ENCODE measurements at places on chromosomes 6 and 20. TPM values are rescaled to one million over a fixed set of nuclear protein-coding genes. Genes with fewer than 3 reads are reported as not detected.

SLC22A2 gene
- total RNA-seq, result not detected

TMEM170B gene
- total RNA-seq, result 1.7 TPM

FERMT1 gene
- total RNA-seq, result 0.16 TPM

PPP1R14C gene
- total RNA-seq, result not detected

SSTR4 gene
- not detected for total RNA-seq

DNAH8 gene
- total RNA-seq, result 0.05 TPM

PLA2G7 gene
- 0.20 TPM for total RNA-seq

GRCh38 chr6:156848533-156848932 lies 71.4 kb downstream of the ARID1B start:
- no peak for DNase-seq
- no peaks in the 10 kb centered on the region for H3K27me3 ChIP-seq
- H3K4me3 ChIP-seq, result no peak overlapping the region
- H3K27ac ChIP-seq, result no peak overlapping the region
- peaks cover 62% of the 10 kb centered on the region for H3K4me1 ChIP-seq

DNA sequence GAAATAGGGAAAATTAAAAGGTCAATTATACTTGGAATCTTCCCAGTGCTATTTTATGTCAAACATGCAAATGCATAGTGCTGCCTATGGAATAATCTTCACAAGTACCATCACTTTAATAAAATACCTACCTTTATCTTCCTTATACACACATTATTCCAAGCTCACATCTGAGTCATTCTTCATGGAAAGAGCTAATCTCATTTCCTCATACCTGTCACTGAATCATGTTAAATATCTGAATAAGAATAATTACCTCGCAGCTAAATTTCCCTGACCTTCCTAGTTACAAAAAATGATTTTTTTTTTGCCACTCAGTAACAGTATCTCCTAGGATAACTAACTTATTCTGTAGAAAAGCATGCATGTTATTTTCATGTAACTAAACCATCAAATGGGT lies 661.4 kb upstream of the HS3ST5 start:
- no peaks in the 10 kb centered on the region for H3K4me1 ChIP-seq
- no peaks in the 10 kb centered on the region for H3K36me3 ChIP-seq
- H3K27ac ChIP-seq, result no peak overlapping the region

DNA sequence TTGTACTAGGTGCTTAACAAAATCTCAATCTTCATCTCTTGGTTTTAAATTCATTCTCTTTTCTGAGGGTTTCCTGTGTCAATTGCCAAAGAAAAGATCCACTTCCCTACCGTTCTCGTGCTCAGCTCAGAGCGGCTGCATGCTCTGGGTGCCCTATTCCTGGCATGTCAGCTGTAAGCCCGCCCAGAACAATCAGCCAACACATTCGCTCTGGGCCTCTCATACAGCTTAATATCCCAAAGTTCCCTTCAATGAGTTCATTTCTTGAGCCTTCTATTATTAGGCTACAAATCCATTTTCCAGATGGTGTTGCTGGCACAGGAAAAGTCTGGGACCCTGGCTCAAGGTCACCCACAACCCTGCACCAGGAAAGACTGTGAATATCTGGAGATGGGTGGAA lies 24.3 kb upstream of the LRFN2 start:
- no peak overlapping the region for H3K27ac ChIP-seq
- H3K4me3 ChIP-seq, result no peak overlapping the region
- peaks cover 50% of the 10 kb centered on the region for H3K27me3 ChIP-seq
- H3K36me3 ChIP-seq, result no peaks in the 10 kb centered on the region

GRCh38 chr20:24875078-24875477 lies 74.0 kb upstream of the CST7 start:
- H3K27ac ChIP-seq, result no peak overlapping the region
- peaks cover 48% of the 10 kb centered on the region for H3K27me3 ChIP-seq
- peaks cover 2% of the 10 kb centered on the region for H3K4me1 ChIP-seq
- H3K36me3 ChIP-seq, result peaks cover 2% of the 10 kb centered on the region
- H3K4me3 ChIP-seq, result no peak overlapping the region
- DNase-seq, result no peak

DNA sequence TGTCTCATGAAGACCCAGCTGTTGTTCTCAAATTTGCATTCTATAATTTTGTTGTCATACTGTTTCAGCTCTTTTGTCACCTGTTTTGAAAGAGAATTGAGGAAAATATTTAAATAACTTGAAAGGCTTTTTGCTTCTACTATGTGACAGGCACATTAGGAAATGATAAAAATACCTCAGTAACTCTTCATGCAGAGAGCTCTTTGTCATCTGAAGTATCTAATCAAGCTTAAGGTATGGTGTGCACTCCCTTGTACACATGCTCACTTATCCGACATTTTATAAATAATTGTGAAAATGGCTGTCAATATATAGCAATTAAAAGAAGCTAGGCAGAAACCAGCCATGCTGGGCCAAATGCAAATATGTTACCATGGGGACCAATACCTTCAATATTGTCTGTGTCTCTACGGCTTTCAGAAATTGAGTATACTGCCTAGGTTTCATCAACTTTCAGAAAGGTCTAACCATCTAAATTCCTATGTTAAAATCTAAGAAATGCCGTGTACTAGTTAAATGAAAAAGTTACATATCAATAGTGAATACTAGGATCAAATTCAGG lies 349.0 kb downstream of the RNGTT start:
- H3K4me1 ChIP-seq, result no peaks in the 10 kb centered on the region
- no peaks in the 10 kb centered on the region for H3K27me3 ChIP-seq
- no peak overlapping the region for H3K27ac ChIP-seq
- no peak overlapping the region for H3K4me3 ChIP-seq

DNA sequence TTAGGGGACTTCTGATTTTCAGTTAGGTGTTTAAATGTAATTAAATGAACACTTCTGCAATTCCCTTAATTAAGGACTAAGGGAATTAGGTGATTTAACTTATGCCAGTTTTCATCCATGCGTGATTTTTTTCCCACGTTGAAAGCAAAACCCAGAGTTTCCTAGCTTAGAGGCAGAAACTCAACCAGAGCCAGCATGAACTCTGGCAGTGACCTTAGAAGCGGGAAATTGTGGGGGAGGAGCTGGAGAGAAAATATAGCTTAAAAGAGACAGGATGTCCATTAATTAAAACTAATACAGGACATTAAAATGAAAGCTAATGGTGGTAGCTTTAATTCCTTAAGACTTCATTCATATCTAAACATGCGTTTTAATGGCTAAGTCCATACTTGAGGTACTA lies 41.6 kb downstream of the IYD start:
- no peaks in the 10 kb centered on the region for H3K4me1 ChIP-seq
- H3K4me3 ChIP-seq, result no peak overlapping the region
- no peaks in the 10 kb centered on the region for H3K36me3 ChIP-seq
- no peak for DNase-seq
- H3K27ac ChIP-seq, result no peak overlapping the region

DNA sequence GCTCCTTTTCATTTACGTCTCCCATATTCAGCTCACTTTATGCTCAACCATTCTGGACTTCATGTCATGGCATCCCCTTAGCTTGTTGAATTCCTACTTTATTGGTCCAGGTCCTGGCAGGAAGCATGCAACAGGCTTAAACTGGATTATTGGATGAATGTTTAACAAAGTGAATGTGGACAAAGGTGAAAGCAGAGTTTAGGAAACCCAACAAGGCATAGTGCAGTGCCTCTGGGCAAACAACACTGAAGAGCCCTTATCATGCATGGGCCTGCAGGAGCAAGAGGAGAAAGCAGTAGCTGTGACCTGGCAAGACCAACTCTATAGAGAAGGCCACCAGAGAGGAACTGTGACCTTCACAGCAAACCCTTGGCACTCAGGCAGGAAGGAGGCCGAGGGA lies 5.3 kb upstream of the ANKRD66 start:
- no peak overlapping the region for H3K27ac ChIP-seq
- no peaks in the 10 kb centered on the region for H3K4me1 ChIP-seq
- peaks cover 34% of the 10 kb centered on the region for H3K27me3 ChIP-seq
- H3K36me3 ChIP-seq, result no peaks in the 10 kb centered on the region
- H3K4me3 ChIP-seq, result no peak overlapping the region

- H3K27me3 ChIP-seq, result no peaks in the 10 kb centered on the region
- no peak overlapping the region for H3K27ac ChIP-seq
- H3K36me3 ChIP-seq, result peaks cover 3% of the 10 kb centered on the region
- no peak overlapping the region for H3K4me3 ChIP-seq
Measured at GRCh38 chr6:15622045-15622740, 40.6 kb downstream of the DTNBP1 start.

DNA sequence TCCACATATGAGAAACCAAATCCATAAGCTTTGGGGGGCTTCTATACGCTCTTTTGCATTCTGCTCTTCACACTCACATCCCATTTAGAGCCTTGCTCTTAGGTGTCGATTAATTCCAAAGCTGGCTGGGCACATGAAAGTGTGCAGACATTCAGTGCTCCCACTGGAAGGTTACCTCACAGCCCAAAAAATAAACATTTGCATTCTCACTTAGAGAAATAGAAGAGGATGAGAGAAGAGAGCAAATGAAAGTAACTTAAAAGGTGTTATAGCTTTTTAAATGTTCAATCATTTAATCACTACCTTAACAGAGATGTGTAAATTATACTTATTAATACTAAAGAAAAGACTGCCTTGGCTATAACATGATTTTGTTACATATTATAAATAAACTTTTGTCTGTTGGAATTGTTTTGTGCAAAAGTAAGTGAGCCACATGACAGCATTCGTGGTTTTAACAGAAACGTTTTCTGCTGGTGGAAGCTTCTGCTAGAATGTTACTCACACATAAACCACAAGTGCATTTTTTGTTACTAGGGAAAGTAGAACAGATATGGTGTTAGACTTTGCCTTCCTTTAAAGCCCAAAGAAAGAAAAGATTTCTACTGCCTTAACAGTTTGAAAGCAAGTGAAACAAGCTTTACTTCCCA lies 116.7 kb downstream of the SIM1 start:
- H3K27me3 ChIP-seq, result no peaks in the 10 kb centered on the region
- H3K4me1 ChIP-seq, result no peaks in the 10 kb centered on the region
- no peak overlapping the region for H3K27ac ChIP-seq
- no peaks in the 10 kb centered on the region for H3K36me3 ChIP-seq
- peak overlapping the region; percentile 19 for H3K4me3 ChIP-seq

- H3K4me1 ChIP-seq, result peaks cover 41% of the 10 kb centered on the region
- DNase-seq, result no peak
- peak overlapping the region; percentile 86 for H3K27ac ChIP-seq
- peak overlapping the region; percentile 65 for H3K4me3 ChIP-seq
- no peaks in the 10 kb centered on the region for H3K36me3 ChIP-seq
Measured at GRCh38 chr6:42278131-42278853, 60.6 kb upstream of the MRPS10 start.

- no peak overlapping the region for H3K27ac ChIP-seq
- no peak overlapping the region for H3K4me3 ChIP-seq
- peaks cover 3% of the 10 kb centered on the region for H3K36me3 ChIP-seq
- DNase-seq, result no peak
- H3K4me1 ChIP-seq, result no peaks in the 10 kb centered on the region
Measured at GRCh38 chr6:11527274-11527870, 10.2 kb upstream of the TMEM170B start.

- no peak overlapping the region for H3K27ac ChIP-seq
- H3K27me3 ChIP-seq, result no peaks in the 10 kb centered on the region
- no peak overlapping the region for H3K4me3 ChIP-seq
- no peaks in the 10 kb centered on the region for H3K36me3 ChIP-seq
Measured at GRCh38 chr6:139932671-139933070, 558.2 kb upstream of the CITED2 start.

- H3K27me3 ChIP-seq, result no peaks in the 10 kb centered on the region
- no peak for DNase-seq
- H3K36me3 ChIP-seq, result no peaks in the 10 kb centered on the region
Measured at GRCh38 chr20:22411627-22412450, 172.5 kb downstream of the FOXA2 start.

DNA sequence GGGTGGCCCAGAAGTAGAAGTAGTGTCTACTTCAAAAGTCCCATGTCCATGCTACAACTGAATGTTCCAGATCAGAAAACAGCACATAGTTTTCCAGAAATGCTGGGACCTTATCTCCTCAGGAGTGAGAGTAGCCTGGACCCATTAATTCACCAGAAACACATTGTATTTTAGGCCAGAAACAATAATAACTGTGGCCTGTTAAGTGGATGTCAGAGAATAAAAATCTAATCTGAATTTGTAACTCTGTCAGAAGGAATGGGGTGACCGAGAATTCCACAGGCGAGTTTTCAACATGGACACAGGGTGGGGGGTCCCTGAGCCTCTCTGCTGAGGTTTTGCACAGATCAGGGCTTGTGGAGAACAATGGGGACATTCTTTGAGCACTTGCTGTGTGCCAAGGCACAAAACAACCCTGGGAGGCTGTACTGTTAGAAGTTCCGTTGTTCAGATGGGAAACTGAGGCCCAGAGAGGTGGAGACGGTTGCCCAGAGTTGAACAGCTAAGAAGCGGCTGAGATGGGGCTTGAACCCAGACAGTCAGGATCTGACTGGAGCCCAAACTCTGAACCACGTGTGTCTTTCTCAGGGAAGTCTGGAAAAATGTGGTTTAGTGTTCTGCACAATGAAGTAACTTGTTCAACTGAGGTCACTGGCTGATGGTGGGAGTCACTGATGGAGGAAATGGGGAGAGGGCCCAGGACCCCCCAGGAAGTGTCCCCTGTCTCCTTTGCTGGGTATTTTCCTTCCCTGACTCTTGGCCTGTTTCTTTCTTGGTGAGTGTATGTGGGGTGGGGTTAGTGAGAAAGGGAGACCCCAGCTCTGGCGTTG lies 44.2 kb downstream of the SNAI1 start:
- H3K27me3 ChIP-seq, result peaks cover 40% of the 10 kb centered on the region
- peaks cover 2% of the 10 kb centered on the region for H3K4me1 ChIP-seq
- DNase-seq, result no peak
- H3K4me3 ChIP-seq, result no peak overlapping the region
- peaks cover 5% of the 10 kb centered on the region for H3K36me3 ChIP-seq

DNA sequence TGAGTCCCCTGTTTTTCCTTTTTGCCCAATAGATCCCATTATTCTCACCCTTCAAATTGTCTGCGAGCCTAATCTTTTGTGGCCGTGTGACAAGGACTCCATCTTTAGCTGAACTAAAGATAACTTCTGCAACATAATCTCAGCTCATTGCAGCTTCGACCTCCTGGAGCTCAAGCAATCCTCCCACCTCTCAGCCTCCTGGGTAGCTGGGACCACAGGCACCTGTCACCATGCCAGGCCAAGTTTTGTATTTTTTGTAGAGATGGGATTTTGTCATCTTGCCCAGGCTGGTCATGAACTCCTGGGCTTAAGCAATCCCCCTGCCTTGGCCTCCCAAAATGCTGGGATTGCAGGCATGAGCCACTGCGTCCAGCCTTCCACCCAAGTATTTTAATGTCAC lies 161.0 kb downstream of the GJA1 start:
- no peak overlapping the region for H3K27ac ChIP-seq
- no peaks in the 10 kb centered on the region for H3K4me1 ChIP-seq
- H3K4me3 ChIP-seq, result no peak overlapping the region

GRCh38 chr6:27188061-27188884 lies 59.2 kb upstream of the PRSS16 start:
- no peaks in the 10 kb centered on the region for H3K36me3 ChIP-seq
- H3K4me1 ChIP-seq, result peaks cover 8% of the 10 kb centered on the region
- no peak for DNase-seq

GRCh38 chr20:23155141-23155590 lies 69.0 kb upstream of the CD93 start:
- H3K27ac ChIP-seq, result peak overlapping the region; percentile 45
- H3K27me3 ChIP-seq, result peaks cover 3% of the 10 kb centered on the region
- DNase-seq, result no peak
- peaks cover 16% of the 10 kb centered on the region for H3K4me1 ChIP-seq
- H3K4me3 ChIP-seq, result no peak overlapping the region

GRCh38 chr20:32064667-32065066 lies 12.6 kb downstream of the HCK start:
- H3K27me3 ChIP-seq, result peaks cover 48% of the 10 kb centered on the region
- H3K4me1 ChIP-seq, result peaks cover 2% of the 10 kb centered on the region
- H3K36me3 ChIP-seq, result peaks cover 5% of the 10 kb centered on the region

- H3K27me3 ChIP-seq, result peaks cover 5% of the 10 kb centered on the region
- H3K36me3 ChIP-seq, result no peaks in the 10 kb centered on the region
- no peak overlapping the region for H3K4me3 ChIP-seq
- no peak overlapping the region for H3K27ac ChIP-seq
- no peak for DNase-seq
Measured at GRCh38 chr6:148379966-148380713, 37.5 kb downstream of the SASH1 start.
